ENCODE measurements at places on chromosomes 16 and 17.
A peak's percentile ranks its signal among the peaks of the same experiment; 100 is the strongest.

DNA sequence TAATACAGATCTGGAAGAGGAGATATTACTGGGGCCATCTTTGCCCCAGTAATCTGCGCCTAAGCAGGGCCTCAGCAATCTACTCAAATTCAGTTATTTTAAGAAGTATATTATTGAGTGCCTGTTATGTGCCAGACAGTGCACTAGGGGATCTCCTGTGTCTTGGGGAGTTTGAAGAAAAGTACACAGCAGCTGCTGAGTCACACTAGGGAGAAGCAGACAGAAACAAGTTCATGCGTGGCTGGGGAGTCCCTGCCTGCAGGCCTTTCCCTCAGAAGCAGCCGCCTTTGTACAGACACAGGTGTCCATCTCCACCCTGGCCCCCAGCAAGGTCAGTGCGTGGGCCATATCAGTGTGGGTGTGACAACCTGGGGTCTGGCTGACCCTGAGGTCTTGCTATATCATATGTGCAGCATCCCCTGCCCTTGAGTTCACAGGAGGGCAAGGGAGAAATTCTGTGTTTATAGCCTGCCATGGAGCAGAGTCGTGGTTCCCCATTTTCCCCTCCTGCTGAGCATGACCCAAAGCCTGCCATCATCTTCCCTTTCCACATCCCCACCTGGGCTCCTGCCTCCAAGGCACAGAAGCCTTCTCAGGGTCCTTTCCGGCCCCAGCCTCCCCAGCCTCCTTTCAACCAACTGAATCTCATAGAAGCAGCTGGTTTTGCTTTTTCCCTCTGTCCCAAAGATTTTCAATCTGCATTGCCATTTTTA, 229.9 kb upstream of the SDK2 start:
- DNase-seq = no peak

DNA sequence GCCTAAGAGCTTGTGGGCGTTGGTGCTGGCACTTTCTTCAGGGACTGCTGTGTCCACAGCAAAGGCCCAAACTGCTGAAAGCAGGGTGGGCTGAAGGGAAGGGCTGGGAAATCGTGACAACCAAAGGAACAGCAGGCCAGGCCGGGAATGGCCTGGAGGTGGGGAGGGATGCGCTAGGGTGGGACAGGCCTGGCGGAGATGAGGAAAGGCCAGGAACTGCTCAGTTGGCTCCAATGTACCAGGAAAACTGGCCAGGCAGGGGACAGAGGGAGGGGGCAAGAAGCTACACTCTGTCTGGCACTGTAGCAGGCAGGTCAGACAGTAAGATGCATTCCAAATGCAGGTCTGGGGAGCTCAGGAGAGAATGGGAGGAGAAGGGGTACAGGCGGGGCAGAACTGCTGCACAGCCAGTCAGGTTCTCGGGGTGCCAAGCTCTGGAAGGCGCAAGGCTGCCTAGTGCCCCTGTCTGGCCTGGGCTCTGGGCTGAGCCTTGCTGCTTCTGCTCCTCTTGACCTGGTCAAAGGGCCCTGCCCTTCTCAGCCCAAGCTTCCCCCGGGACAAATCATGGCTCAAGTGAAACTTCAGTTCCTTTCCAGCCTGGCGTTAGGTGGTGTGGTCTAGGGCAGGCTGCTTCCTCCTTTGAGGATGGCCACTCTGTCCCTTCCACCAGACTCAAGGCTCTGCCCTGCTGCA, 7.3 kb downstream of the PNMT start:
- no peak for DNase-seq

DNA sequence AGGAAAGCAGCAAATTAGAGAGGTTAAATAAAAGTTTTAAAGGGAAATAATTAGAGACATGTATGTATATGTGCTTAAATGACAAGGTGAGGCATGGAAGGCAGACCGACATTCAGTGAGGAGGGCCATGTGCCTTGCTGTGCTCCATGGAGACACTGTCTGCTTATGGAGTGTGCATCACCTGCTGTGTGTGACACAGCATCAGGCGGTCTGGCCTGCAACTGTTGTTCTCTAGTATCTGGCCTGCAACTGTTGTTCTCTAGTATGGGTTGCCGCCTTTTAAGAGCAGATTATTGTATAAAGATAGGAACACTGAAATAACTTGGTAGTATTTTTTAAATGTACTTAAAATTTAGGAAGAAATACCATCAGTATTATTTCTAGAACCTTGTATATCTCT, 225.1 kb downstream of the LGALS9B start:
- no peak for DNase-seq

DNA sequence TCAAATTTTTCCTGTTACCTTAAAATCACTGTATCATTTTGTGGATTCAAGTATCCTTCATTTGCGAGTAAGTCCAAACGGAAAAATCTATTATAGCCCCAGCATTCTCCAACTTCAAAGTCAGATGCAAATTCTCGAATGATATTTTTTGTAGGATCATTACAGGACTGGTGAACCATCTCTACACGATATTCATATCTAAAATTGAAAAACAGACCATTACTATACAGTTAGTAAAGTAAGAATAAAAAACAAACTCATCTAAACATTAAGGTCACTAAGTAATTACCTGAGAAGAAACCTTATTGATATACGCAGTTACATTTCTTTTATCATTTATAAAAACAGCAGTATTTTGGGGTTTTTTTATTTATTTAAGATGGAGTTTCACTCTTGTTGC, 49.8 kb downstream of the TRIM37 start:
- DNase-seq = no peak

GRCh38 chr17:14442798-14443528, 142.1 kb downstream of the HS3ST3B1 start:
- DNase-seq = no peak

DNA sequence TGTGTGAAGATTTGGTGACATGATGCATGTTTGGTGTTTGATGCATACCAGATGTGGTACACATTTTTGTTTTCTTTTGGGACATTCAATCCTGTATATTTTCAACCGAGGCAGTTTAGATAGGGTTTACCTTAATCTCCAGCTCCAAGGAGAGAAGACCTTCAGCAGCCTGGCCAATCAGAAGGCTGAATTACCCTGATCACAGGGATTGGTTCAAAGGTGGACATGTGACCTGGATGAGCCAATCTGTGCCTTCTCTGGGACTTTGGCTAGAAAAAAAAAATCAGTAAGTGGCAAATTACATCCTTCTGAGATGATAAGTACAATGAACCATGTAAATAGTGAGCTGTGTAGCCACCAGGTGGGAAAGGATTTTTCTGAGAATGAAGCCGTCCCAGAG, 205.1 kb downstream of the SHISA9 start:
- no peak for DNase-seq

GRCh38 chr17:15009087-15009486, 256.0 kb downstream of the PMP22 start:
- DNase-seq = no peak

DNA sequence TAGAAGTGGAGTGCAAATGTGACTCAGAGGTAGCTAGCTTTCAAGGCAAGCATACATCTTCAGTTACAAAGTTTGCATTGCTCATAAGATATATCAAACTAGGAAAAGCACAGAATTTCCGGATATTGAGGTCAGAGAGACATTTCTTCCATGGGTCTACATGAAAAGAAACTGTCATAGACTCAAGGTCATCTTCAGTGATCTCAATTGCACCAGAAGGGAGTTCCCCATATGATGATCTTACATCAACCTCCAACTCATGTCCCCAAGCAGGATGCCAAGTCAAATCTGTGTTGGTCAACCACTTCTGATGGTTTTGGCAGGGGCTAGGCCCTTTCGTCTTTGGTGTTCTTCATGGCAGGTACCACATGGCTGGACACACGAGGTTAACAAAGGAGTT, 459.9 kb upstream of the MAF start:
- no peak for DNase-seq

DNA sequence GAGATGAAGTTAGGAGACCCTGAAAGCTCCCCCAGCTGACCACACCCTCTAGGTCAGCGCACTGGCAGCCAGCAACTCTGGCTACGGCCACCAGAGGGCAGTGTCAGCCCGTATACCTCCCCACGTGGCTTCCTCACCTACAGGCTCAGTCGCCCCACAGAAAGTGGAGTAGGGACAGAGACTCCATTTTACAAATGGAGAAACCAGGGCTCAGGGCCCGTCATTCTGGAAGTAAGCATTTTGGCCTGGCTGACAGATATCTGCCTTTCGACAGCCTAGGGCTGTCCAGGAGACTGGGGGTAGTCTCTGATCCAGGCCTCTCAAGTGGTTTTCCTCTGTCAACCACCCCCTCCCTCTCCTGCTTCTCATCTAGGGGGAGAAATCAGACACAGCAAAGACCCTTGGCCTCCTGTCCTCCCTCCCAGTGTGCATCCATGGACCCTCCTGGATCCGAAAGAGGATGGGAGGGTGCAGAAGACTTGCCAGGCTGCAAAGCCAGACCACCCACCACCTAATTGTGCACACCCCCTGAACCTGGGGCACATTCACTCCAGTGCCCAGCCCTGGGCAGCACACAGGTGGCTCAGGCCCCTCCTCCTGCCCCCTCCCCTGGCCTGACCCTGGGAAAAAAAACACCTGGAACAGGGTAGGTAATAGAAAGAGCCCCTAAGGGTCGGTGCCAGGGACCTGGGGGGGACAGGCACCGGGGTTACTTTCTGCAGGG, 3.8 kb upstream of the HAP1 start:
- peak; percentile 75 for DNase-seq

- DNase-seq = no peak
Observed at GRCh38 chr16:70512456-70512855, 10.9 kb downstream of the COG4 start.

GRCh38 chr17:15284107-15284506, 19.0 kb upstream of the PMP22 start:
- no peak for DNase-seq

DNA sequence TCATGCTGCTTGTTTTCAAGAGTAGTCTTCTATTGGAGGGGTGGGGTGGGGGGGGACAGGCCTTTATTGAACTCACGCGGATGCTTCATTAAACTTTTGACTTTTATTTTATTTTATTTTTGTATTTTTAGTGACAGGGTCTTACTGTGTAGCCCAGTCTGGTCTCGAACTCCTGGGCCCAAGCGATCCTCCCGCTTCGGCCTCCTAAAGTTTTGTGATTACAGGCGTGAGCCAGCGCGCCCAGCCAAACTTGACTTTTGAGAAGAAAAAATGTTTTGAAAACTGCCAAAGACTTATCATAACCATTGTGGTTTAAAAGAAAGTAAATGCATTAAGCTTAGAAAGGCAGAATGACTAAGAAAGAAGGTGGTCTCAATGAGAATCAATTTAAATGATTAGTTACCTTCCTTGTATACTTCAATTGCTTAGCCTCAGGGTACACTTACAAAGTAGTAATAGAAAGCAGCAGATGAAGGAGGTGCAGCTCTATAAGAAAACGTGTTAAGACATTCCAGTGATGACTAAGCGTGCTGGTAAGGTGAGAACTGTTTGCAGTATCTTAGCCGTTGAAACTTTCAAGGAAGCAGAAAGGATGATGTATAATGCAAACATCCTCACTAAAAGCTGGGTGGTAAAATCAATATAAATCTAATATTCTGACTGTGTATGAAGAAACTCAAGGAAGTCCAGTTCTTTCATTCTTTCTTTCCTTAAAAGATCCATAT, 1.2 kb downstream of the AP2B1 start:
- DNase-seq = no peak

GRCh38 chr16:86679490-86679889, 101.1 kb downstream of the FOXL1 start:
- DNase-seq = no peak

GRCh38 chr17:44353672-44354331, 8.7 kb downstream of the GRN start:
- DNase-seq = no peak

GRCh38 chr17:57888311-57889216, 38.7 kb upstream of the MRPS23 start:
- no peak for DNase-seq

GRCh38 chr17:66952031-66952524, 12.4 kb upstream of the CACNG4 start:
- no peak for DNase-seq

DNA sequence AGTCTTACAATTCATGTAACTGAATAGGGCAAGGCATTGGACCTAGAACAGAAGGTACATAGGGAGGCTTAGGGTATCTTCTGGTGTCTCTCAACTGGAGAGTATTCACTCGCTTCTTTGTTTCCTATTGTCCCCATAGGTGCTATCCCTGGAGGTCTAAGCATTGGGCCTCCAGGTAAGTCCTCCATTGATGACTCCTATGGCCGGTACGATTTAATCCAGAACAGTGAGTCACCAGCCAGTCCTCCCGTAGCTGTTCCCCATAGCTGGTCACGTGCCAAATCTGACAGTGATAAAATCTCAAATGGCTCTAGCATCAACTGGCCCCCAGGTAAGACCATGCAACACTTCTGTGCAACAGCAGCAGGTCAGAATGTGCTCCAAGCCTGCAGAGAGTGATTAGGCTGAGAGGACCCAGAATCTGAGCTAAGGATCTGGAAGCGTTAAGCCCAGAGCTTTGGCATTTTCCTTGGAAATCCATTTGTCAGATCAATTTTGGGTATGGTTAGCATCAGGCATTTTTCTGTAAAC, 35.7 kb downstream of the TMC6 start:
- no peak for DNase-seq

DNA sequence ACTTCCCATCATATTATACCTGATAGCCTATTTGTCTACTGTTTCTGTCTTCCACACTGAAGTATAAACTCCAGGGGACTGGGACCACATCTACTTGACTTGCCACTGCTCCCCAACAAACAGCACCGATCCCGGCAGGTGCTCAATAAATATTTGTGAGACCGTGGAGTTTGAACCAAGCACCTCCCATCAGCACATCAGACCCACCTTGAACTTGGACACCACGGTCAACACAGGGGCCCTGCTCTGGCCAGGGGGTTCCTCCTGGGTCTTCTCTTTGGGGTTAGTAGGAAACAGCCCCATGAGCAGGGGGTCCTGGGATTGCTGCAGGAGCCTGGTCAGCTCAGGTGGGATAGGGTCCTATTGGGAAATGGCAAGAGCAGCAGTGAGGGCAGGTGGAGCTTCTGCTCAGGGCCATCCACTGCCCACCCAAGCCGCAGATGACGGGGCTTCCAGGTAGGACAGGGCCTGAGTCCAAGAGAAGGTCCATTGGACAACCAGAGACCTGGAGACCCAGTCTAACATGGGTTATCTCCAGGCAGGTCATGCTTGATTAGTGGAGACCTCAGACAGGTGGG, 19.9 kb downstream of the ZNHIT3 start:
- DNase-seq = no peak

- DNase-seq = peak; percentile 62
Observed at GRCh38 chr17:49180303-49180702, 30.1 kb downstream of the GNGT2 start.

DNA sequence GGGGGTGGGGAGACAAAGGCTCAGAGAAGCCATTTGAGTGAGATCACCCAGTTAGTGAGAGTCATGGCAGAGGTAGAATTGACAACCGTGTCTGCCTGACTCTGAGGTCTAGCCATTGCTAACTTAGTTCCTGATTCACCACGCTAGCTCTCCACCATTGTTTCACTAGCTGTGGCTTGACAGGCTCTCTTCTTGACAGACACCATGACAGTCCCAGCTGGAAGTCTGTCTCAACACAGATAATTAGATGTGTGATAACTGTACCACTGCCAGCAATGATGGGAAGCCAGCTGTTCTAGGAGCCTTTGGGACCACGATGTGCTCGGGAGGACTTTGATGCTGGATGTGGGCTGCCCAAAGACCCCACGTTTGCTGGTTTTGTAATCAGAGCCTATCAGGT, 170.5 kb upstream of the CACNG3 start:
- DNase-seq = no peak

Measured in T-helper 1 cell (primary cell).